ENCODE measurements at places on chromosomes 12 and 14.

GRCh38 chr12:3165078-3165980 is 88.2 kb downstream of the TSPAN9 start:
- no peak for DNase-seq

GRCh38 chr14:68506021-68506644 is 286.7 kb downstream of the ZFP36L1 start:
- DNase-seq = no peak

DNA sequence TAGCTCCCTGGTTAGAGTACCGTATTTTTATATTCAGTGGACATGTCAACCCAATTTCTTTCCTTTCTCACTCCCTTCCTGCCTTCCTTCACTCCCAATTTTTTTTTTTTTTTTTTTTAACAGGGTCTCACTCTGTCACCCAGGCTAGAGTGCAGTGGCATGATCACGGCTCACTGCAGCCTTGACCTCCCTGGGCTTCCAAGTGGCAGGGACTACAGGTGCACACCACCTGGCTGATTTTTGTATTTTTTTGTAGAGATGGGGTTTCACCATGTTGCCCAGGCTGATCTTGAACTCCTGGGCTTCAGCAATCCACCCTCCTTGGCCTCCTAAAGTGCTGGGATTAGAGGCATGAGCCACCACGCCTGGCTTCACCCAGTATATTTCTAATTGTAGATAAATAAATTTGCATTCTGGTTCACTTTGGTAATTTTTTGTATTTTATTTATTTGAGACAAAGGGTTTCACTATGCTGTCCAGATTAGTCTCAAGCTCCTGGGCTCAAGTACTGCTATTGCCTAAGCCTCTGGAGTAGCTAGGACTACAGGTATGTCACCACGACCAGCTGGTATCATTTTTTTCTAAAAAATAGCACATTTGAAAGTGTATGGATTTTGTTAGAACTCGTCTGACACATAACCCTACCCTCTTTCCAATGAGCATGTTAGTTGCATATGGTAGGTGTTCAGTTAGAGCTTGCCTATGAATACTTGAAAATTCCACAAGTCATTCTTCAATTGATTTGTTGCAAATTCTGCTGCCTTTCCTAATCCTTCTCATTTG is 15.7 kb downstream of the SLC38A2 start:
- DNase-seq = no peak

- DNase-seq = peak; percentile 64
These were observed 590 bp downstream of the DDIT3 start for GRCh38 chr12:57519796-57520052.

DNA sequence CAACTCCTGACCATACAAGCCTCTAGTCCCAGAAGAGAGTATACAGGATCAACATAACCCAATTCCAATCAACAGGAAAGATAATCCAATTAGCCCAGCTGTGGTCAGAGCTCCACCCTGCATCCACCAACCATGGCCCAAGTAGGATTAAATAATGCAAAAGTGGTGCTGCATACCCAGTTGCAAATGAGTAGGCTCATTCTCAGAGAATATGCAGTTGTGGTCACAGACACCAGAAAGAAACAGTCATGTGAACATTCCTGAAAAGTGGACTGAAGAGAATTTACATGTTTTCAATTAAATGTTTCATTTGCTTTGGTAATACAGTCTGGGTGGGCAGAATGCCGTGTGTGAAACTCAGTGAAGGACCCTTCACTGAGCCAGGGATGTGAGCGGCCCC is 167.2 kb upstream of the BMP4 start:
- DNase-seq = no peak

DNA sequence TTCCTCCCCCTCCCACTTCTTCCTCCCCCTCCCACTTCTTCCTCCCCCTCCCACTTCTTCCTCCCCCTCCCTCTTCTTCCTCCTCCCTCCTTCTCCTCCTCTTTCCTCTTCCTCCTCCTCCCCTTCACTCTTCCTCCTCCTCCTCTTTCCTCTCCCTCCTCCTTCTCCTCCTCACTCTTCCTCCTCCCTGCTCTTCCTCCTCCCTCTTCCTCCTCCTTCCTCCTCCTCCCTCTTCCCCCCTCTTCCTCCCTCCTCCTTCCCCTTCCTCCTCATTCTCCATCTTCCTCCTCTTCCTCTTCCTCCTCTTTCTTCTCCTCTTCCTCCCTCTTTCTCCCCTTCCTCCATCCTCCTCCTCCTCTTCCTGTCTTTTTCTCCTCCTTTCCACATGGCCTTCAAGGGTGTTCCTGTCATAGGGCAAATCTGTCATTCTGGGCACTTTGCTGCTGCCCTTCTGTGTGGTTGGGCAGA is 111.4 kb downstream of the PHETA1 start:
- DNase-seq = no peak

GRCh38 chr14:61535458-61535857 is 159.9 kb upstream of the HIF1A start:
- no peak for DNase-seq

DNA sequence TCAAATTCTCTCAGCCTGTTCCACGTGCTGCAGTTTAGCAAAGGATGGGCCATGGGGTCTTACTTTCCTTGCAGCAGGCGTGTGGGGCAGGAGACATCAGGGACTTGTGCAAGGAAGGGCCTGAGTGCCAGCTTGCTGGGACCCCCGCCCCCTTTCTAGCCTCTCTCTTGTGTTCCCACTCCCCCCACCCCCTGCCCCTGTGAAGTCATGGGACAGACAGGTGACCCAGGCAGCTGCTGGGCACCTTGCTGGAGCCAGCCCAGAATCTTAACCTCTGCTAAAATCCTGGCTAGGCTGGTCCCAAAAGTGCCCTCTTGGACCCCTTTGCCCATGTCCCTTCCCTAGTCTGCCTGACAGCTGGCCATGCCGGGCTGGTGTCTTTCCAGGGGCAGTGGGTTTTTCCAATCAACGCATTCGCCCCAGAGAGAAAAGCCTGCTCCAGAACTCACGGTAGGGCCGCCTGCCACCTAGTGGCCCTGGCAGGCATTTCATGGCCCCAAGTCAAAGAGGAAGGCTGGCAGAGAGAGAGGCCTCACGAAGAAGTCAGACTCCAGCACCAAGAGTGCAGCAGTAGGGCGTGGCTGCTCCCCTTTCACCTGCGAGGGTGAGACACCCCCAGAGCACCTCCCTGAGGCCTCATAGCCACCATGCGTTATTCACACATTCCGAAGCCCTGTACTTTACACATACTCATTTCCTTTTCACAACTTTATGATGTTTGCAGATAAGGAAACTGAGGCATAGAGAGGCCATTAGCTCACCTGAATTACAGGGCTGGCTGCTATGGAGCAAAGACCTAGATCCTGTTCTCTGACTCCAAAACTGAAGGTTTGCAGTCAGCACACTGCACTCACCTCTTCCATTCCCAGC is 67.4 kb downstream of the LGMN start:
- DNase-seq = peak; percentile 74

DNA sequence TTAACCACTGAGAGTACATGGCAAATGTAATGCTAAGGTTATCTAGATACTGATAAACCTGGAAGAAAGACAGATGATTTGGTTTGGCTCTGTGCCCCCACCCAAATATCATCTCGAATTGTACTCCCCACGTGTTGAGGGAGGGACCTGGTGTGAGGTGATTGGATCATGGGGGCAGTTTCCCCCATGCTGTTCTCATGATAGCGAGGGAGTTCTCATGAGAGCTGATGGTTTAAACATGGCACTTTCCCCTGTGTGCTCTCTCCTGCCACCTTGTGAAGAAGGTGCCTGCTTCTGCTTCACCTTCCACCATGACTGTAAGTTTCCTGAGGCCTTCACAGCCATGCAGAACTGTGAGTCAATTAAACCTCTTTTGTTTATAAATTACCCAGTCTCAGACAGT is 14.2 kb downstream of the NOXRED1 start:
- no peak for DNase-seq

DNA sequence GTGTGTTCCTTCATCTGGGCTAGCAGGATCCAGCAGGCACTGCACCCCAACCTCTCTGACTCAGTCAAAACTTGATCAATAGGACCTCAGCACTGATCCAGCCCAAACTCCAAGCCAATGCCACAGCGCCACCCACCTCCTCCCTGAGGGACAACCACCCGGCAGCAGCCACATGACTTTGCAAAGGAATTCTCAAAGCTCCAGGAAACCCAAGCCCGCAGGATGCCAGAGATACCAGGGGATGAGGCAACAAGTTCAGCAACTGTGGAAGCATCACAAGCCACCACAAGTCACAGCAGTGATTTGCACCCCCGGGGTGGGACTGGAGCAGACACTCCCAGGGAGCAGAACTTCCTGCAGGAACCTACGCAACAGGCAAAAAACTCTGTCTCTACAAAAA is 37.3 kb downstream of the ACTN1 start:
- no peak for DNase-seq

- no peak for DNase-seq
These were observed 19.4 kb downstream of the TCHP start for GRCh38 chr12:109919456-109919855.

DNA sequence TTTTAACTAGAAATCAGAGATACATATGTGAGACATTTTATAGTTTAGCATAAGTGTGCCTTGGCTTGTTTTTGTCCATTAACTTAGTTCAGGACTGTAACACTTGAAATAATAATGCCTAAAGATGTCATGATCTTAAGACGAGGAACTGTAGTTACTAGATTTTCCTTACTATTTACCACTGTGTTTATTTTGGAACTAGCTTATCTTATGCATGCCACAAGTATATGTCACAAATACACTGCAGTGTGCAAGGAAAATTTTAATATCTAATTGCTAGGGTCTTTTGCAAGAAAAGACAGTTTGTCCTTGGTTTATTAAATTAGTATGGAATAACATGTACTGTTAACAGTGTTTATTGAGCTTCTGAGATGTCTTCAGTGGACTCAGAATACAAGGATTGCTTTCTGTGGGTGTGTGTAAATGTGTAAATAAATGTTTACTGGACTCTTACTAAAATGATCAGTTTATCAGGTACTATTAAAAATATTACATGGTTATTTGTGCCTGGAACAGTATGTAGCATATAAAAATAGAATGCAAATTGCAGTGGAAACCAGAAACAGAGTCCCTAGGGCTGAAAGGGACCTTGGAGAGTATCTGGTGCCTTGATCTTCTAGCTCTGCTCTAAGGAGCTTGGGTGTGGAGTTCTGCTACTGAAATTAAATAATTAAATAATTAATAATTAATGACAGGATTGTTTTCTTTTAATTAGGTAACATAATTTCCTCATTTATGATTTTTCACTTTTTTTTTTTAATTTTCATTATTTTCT is 58.1 kb downstream of the FGD4 start:
- DNase-seq = no peak

DNA sequence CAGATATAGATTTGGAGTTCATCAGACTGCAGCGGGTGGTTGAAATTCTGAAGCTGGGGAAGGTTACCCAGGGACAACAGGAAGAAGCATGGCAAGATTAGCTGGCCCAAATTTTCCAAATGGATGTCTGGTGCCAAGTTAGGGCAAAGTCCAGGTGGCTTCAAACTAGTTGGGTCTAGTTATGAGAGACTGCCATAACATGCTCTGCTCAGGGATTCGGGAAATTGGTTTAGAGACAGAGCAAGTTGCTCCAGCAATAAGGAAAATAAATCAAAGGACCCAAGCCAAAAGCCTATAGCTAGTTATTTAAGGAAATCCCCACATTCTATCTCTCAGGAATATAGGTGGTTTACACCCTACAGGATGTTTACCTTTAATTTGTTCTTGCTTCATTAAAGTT is 125.7 kb upstream of the BTG1 start:
- DNase-seq = no peak

GRCh38 chr14:104109731-104110361 is 24.3 kb downstream of the ASPG start:
- DNase-seq = no peak

DNA sequence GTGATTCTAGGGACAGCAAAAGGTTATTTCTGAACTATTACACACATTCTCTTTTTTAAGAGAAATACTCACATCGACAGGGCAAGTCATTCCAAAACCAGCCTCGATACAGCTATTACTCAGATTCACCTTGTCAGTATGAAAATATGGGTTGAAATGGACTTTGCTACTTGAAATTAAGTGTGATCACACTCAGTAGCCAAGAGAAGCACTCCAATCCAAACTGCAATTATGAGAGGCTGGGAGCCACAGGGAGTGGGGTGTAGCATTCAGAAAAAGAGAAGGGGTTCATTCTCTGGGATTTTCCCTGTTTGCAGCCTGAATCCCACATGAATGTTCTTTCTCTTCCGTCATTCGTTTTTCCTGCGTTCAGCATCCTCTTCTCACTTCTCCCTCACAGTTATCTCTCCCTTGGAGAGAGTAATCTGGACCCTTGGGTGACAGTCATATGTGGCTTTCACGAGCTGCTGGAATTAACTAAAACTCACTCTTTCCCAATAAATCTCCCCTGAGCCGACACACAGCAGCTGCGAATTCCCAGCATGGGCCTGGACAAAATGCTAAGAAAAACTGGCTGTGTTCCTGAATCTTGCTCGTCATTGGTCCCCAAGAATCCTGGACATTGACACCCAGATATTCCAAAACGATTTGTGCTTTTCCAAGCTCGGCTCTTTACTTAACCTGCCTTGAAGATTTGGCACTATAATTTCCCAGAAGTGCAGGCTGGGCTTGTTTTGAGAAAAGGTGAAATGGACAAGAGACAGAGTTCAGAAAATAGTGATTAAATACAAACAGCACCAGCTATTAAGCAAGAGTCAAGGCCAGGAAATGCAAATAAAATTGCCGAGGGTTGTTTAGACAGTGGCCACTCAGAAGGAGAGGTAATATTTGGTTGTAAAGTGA is 199.5 kb upstream of the PLEKHG7 start:
- DNase-seq = peak; percentile 61

- peak; percentile 86 for DNase-seq
These were observed at the start of gene BIN2 for GRCh38 chr12:51323966-51324895. BIN2 (minus strand) TSS chr12:51324174; CDS start chr12:51324102, 72 bp downstream.

DNA sequence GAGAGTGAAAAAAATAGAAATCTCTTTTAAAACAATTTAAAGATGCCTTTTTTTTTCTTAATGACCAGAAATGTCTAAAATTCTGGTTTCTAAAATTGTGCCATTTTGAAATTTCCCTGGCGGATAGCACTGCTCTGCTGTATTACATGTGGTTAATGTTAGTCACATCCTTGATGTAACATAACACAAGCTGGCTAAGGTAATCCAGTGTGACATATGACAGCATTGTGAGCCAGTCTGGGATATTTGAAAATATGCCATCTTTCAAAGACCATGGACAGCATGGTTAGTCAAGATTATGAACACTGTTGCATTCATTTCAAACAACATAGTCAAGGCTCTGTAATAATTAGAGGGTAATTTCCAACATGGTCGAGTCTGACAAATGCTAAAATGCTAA is 133.2 kb downstream of the ALX1 start:
- no peak for DNase-seq

DNA sequence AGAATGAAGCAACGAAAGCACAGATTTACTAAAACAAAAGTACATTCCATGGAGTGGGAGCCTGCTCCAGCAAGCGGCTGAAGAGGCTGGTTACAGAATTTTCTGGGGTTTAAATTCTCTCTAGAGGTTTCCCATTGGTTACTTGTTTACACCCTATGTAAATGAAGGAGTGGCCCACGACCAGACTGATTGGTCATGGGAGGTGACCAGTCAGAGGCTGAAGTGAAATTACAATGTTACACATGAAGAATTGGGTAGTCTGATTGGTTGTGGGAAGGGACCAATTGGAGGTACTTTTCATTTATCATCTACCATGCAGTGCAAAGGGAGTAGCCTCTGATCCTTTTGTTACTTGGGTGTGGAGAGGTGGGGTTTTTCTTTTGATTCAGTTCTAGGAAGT is 36.2 kb upstream of the APPL2 start:
- no peak for DNase-seq

Data from stimulated activated naive CD8-positive, alpha-beta T cell treated with anti-CD3 and anti-CD28 coated beads, Interleukin-15, amount 100 ng/mL, for 72 hours (primary cell).